Activated CD4-positive, alpha-beta T cell treated with anti-CD3 and anti-CD28 coated beads, Interleukin-2, amount 10 ng/mL, durations not matched to agents 24 days and 14 days (primary cell): ENCODE measurements at places on chromosomes 13 and 19.

- no peak for DNase-seq
Observed at GRCh38 chr19:22052644-22053013, 345 bp downstream of the ZNF257 start.

GRCh38 chr19:13149628-13150186, 468 bp downstream of the STX10 start:
- DNase-seq: peak; percentile 82

GRCh38 chr19:43562698-43563241, 12.6 kb downstream of the XRCC1 start:
- DNase-seq: peak; percentile 87

- no peak for DNase-seq
Observed at GRCh38 chr13:100808330-100809128, 133.9 kb upstream of the TMTC4 start.

DNA sequence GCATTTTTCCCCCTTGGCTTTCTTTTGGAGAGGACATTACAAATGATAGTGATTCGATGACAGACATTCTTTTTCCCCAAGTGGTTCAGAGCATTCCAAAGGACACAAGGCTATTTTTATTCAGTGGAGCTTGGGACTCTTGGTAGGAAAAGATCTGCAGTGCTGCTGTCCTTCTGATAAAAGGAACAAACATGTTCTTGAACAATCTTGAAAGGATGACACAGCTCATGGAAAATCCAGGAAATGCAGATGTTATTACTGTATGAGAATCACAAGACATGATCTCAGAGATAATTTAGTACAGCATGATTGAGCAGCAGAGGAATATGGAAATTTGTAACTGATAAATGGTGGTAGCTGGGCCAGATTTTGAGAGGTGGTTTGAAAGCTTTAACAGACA, 96.2 kb upstream of the RFC3 start:
- no peak for DNase-seq

DNA sequence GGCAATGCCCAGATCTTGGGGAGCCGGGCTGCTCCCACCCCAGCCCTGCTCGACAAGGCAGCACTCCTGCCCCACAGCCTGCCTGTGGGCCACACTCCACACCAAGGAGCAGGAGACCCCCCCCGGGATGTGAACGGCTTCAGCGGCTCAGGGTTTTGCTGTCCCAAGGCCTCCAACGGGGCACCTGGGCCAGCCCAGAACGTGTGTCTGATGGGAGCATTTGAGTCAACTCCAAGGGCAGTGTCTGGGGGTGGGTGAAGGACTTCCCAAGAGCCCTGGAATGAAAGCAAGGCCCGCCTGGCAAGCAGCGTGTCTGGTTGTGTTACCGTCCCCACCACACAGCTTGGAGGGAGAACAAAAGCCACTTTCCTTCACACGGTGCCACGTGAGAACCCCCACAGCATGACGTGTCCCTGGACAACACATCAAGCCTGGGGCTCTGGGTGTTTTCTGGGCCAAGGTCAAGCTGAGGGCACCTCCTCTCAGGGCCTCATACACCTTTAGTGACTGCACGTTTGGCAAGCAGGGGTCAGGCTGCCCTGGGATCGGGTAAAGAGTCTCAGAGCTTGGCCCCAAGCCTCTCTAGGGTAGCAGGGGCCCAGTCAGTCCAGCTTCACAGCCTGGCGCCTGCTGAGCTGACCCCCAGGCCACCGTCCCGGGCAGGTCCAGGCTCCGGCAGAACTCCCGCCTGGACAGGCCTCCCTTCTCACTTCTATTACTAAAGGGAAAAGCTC, 6.0 kb downstream of the C13orf46 start:
- no peak for DNase-seq

DNA sequence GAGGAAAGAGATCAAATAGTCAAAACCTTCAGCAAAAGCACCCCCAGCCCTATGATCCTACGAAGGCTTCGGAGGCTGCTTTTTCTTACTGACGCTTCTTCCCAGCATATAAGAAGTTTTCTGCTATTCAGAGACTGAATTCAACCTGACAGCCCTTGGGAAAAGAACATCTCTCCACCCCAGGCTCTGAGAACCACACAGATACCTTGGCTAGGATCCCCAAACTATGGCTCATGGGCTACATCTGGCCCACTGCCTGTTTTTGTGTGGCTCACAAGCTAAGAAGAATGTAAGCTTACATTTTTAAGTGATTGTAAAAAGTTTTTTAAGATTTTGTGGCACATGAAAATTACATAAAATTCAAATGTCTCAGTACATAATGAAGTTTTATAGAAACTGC, 3.0 kb downstream of the SLC15A1 start:
- DNase-seq: no peak
